Activated CD8-positive, alpha-beta T cell treated with anti-CD3 and anti-CD28 coated beads, Interleukin-2, amount 10 ng/mL, durations not matched to agents 7 days and 5 days (primary cell): ENCODE measurements at places on chromosomes 2 and 18. TPM values are rescaled to one million over a fixed set of nuclear protein-coding genes. Genes with fewer than 3 reads are reported as not detected.
A peak's percentile ranks its signal among the peaks of the same experiment; 100 is the strongest.

The PLB1 gene
- total RNA-seq = 1.4 TPM

The DUSP19 gene
- total RNA-seq = 0.39 TPM

The OTOF gene
- total RNA-seq = 17.2 TPM

The AQP4 gene
- not detected for total RNA-seq

The SLC66A2 gene
- total RNA-seq = 23.2 TPM

The LOXHD1 gene
- total RNA-seq = 0.47 TPM

The PPP4R1 gene
- 42.9 TPM for total RNA-seq

The ASXL3 gene
- not detected for total RNA-seq

The SMAD2 gene
- total RNA-seq = 140 TPM

The TSHZ1 gene
- 16.8 TPM for total RNA-seq

GRCh38 chr2:27271631-27272340, 3.4 kb upstream of the DNAJC5G start:
- H3K4me1 ChIP-seq = peaks cover 9% of the 10 kb centered on the region
- no peak overlapping the region for H3K4me3 ChIP-seq
- no peak for DNase-seq
- H3K27me3 ChIP-seq = peaks cover 12% of the 10 kb centered on the region

- peaks cover 5% of the 10 kb centered on the region for H3K36me3 ChIP-seq
- H3K27me3 ChIP-seq = peaks cover 8% of the 10 kb centered on the region
- H3K4me1 ChIP-seq = peaks cover 47% of the 10 kb centered on the region
- DNase-seq = peak; percentile 29
- no peak overlapping the region for H3K27ac ChIP-seq
These were observed 250.9 kb downstream of the DSEL start for GRCh38 chr18:67265464-67266245.

GRCh38 chr18:77461062-77461688, 211.5 kb downstream of the GALR1 start:
- no peaks in the 10 kb centered on the region for H3K36me3 ChIP-seq
- H3K4me1 ChIP-seq = no peaks in the 10 kb centered on the region
- H3K27ac ChIP-seq = no peak overlapping the region
- H3K27me3 ChIP-seq = peaks cover 8% of the 10 kb centered on the region
- no peak for DNase-seq
- H3K4me3 ChIP-seq = no peak overlapping the region

GRCh38 chr2:25368660-25369059, 26.9 kb upstream of the DNMT3A start:
- no peak for DNase-seq
- no peak overlapping the region for H3K4me3 ChIP-seq
- no peaks in the 10 kb centered on the region for H3K36me3 ChIP-seq
- H3K27ac ChIP-seq = no peak overlapping the region

GRCh38 chr2:28979576-28980366, 1.3 kb upstream of the TOGARAM2 start:
- H3K27ac ChIP-seq = no peak overlapping the region
- no peak for DNase-seq
- H3K4me3 ChIP-seq = no peak overlapping the region

GRCh38 chr2:60852282-60852860, 29.0 kb upstream of the REL start:
- H3K36me3 ChIP-seq = no peaks in the 10 kb centered on the region
- no peak overlapping the region for H3K27ac ChIP-seq
- no peak for DNase-seq
- H3K4me3 ChIP-seq = no peak overlapping the region
- H3K4me1 ChIP-seq = no peaks in the 10 kb centered on the region
- H3K27me3 ChIP-seq = peaks cover 2% of the 10 kb centered on the region

- H3K27me3 ChIP-seq = no peaks in the 10 kb centered on the region
- no peaks in the 10 kb centered on the region for H3K4me1 ChIP-seq
- no peaks in the 10 kb centered on the region for H3K36me3 ChIP-seq
- DNase-seq = no peak
- H3K4me3 ChIP-seq = no peak overlapping the region
- H3K27ac ChIP-seq = no peak overlapping the region
These were observed 621.2 kb downstream of the CNTNAP5 start for GRCh38 chr2:124646166-124646815.

DNA sequence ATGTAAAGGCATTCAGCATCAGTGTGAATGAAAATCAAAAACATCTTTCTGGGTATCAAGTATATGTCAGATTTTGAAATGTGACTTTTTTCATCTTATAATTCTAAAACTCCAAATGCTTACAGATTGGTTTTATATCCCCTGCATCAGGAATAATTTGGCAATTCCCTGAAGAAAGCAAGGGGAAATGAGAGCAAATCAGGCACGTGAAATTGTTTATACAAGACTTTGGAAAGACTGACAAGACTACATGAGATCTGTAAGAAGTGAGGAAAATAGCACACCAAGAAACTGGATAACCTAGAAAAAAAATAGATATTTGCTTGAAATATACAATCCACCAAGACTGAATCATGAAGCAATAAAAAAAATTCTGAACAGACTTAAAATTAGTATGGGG, 13.8 kb downstream of the COL6A3 start:
- H3K27me3 ChIP-seq = peaks cover 2% of the 10 kb centered on the region
- no peak overlapping the region for H3K27ac ChIP-seq
- no peaks in the 10 kb centered on the region for H3K36me3 ChIP-seq
- DNase-seq = no peak
- no peak overlapping the region for H3K4me3 ChIP-seq

DNA sequence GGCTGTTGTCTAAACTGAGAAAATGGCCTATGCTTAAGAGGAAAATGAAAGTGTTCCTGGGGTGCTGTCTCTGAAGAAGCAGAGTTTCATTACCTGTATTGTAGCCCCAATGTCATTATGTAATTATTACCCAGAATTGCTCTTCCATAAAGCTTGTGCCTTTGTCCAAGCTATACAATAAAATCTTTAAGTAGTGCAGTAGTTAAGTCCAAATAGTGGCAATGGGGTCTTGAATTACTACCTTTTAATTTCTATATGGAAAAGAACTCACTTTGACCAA, 13.8 kb upstream of the ALLC start:
- no peak overlapping the region for H3K27ac ChIP-seq
- H3K4me1 ChIP-seq = no peaks in the 10 kb centered on the region
- no peaks in the 10 kb centered on the region for H3K36me3 ChIP-seq
- no peak overlapping the region for H3K4me3 ChIP-seq
- DNase-seq = no peak

DNA sequence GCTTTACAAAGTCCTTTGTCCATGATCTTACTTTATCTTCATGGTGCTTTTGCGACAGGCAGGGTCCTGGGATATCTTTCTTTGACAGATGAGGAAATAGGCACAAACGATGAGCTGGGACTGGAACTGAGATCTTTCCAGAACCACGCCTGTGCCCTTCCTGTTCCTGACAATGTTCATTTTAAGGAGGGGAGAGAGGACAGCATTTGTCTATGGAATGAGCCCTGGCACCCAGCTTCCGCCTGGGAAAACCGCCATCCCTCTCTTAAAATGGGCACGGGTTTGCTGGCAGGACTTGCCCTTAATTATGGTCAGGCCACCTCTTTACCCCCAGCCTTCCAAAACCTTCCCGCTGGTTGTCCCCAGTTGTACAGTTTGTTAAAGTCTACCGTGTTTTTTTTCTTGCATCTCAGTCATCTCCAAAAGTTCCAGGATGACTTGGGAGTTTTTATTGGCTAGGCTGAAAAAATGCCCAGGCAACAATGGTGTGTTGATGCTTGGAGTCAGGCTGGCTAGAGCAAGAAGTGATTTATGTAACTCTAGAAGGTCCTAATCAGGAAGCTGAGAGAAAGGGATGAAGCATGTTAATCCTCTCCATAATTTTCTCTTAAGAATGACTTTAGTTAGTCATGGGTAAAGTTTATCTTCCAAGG, 264.9 kb upstream of the EPAS1 start:
- no peaks in the 10 kb centered on the region for H3K27me3 ChIP-seq
- H3K4me1 ChIP-seq = peaks cover 5% of the 10 kb centered on the region
- DNase-seq = no peak
- no peak overlapping the region for H3K27ac ChIP-seq
- H3K36me3 ChIP-seq = no peaks in the 10 kb centered on the region
- no peak overlapping the region for H3K4me3 ChIP-seq

DNA sequence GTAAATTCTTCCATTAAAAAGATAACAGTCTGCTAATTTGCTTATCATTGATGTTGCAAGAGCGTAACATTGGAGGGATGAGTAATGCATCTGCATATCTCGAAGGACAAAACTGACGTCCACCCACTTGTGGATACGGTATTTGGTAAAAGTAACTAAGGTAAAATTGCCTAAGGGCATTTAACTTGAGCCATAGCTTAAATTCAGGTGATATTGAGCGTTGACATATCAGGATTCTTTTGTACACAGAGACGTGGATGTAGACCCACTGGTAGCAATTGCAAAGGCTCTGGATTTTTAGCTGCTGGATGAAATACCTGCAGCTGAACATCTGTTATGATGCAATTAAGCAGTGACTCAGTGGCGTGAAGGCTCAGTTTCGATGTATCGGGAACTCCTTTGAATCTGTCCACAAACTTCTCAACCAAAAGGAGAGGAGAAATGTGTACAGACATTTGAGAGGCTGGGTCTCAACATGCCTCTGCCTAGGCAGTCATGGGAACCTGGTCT, 119.3 kb downstream of the SPTBN1 start:
- H3K27ac ChIP-seq = peak overlapping the region; percentile 84
- peaks cover 40% of the 10 kb centered on the region for H3K36me3 ChIP-seq
- DNase-seq = no peak
- no peaks in the 10 kb centered on the region for H3K27me3 ChIP-seq
- H3K4me1 ChIP-seq = peaks cover 96% of the 10 kb centered on the region

DNA sequence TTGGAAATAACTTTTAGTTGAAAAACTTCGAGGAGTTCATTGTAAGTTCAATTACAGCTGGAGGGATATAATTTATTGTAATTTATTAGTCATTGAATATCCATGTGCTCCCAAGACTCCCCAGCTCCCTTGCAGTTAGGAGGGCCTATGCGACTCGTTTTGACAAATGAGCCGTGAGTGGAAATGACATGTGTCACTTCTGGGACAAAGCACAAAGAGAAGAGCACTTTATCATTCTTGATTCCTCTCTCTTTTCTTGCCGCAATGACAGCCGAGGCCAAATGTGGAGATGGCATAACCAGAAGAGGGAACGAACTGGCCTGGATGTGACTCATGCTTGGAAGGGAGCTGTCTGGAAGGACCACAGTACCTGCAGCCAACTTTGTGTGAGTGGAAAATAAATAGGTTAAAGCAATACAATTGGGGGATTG, 44.2 kb upstream of the ITSN2 start:
- H3K27ac ChIP-seq = no peak overlapping the region
- DNase-seq = no peak
- H3K4me1 ChIP-seq = peaks cover 6% of the 10 kb centered on the region
- no peaks in the 10 kb centered on the region for H3K36me3 ChIP-seq
- peaks cover 3% of the 10 kb centered on the region for H3K27me3 ChIP-seq
- H3K4me3 ChIP-seq = no peak overlapping the region

DNA sequence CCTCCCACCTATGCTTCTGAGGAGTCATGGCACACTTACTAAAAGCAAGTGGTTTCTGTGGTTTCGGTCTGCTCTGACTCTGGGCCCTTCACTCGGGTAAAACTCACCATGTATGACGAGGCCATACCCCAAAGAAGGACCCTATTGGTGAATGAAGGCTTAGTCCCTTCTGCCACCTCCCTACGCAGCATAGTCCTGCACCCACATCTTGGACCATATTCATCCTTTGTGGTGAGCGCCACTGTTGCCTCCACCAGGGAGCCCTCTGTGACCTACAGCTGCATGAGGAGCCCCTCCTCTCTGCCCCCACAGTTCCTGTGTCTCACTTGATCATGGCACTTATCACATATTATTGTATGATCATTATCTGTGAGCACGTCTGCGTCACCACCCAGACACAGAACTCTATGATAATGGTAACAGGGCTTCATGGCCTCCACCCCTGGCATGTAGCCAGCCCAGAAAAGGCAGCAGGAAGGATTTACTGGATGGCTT, 113.3 kb downstream of the TFCP2L1 start:
- no peaks in the 10 kb centered on the region for H3K4me1 ChIP-seq
- no peaks in the 10 kb centered on the region for H3K36me3 ChIP-seq
- no peaks in the 10 kb centered on the region for H3K27me3 ChIP-seq
- no peak overlapping the region for H3K4me3 ChIP-seq
- no peak overlapping the region for H3K27ac ChIP-seq

GRCh38 chr18:52903857-52904256, 563.9 kb downstream of the DCC start:
- no peak overlapping the region for H3K27ac ChIP-seq
- peak; percentile 20 for DNase-seq
- H3K4me3 ChIP-seq = no peak overlapping the region

- no peak overlapping the region for H3K4me3 ChIP-seq
- no peaks in the 10 kb centered on the region for H3K4me1 ChIP-seq
- H3K27me3 ChIP-seq = no peaks in the 10 kb centered on the region
- H3K27ac ChIP-seq = no peak overlapping the region
These were observed 96.8 kb downstream of the VAPA start for GRCh38 chr18:10010611-10011015.

- H3K4me3 ChIP-seq = no peak overlapping the region
- H3K27me3 ChIP-seq = peaks cover 2% of the 10 kb centered on the region
- DNase-seq = peak; percentile 67
- H3K4me1 ChIP-seq = peaks cover 37% of the 10 kb centered on the region
These were observed 54.8 kb upstream of the CREB1 start for GRCh38 chr2:207474863-207475485.
